ENCODE measurements at places on chromosomes 13 and 19.

DNA sequence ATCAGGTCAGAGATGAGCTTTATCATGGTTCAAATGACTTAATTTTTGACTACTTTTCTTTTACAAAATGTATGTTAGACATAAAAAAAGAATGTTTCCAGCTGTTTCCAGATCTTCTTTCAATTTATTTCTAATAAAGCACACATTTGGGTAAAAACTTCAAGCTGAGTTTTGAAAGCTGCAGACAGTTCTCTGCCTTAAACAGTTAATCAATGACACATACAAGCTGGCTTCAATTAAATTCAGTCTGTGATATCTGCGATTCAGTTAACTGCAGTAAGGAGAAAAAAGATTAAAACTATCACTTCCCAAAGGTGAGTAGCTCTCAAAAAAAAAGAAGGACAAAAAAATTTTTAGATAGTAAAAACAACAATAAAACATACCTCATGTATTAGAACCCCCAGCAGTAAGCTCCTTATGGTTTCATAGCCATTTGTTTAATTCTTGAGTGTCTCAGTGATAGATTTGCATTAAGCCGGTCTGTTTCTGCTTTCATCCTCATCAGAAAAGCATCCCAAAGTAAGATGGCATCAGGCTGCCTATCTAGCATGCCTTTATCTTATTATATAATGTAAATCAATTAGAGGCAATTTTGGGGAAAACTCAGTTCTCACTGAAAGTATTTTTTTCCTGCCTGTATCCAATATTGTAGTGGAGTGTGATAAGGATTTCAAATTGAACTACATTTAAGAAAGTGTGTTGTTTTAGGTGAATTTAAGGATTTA, 81.8 kb upstream of the STARD13 start:
- no peak for DNase-seq

GRCh38 chr13:78129823-78130222, 211.2 kb upstream of the EDNRB start:
- DNase-seq, result no peak

GRCh38 chr13:47696674-47697073, 304.4 kb downstream of the SUCLA2 start:
- no peak for DNase-seq

DNA sequence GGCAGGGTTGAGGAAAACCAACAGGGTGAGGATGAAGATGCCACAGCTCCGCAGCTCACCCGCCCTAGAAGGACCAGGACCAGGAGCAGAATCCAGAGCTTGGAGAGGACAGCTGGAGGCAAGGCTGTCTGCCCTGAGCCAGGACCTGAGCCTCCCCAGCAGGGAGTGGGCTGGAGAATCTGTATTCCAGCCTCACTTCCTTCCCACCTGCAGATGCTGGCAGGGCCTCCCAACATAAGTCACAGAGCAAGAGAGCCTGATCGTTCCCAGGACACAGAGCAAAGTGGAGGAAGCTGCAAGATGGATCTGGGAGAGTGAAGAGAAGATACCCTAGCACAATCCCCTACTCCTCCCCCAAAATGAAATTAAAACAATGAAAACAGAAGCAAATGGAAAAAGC, 61.7 kb upstream of the WASF3 start:
- DNase-seq, result no peak
